ENCODE measurements at places on chromosomes 2 and 18.
A peak's percentile ranks its signal among the peaks of the same experiment; 100 is the strongest.

- no peak for DNase-seq
Observed at GRCh38 chr2:126999106-126999756, 100.5 kb downstream of the TEX51 start.

DNA sequence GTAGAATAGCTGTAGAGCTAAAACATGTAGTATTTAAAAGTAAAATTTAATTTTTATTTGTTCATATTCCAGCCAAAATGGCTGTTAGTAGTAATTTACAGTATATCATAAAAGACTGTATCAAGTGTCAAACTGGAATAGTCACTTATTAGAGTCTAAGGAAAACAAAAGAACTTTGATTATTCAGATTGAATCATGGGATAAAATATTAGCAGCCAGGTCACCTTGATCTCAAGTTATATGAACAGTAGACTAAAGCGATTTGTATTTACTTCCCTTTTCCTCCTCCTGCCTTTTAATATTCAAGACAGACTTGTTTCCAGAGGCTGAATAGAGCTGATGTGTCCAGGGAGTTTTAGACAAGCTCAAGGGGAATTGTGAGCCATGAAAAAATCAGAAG is 54.4 kb downstream of the PMAIP1 start:
- no peak for DNase-seq

GRCh38 chr2:239721531-239721930 is 303.6 kb downstream of the NDUFA10 start:
- DNase-seq: peak; percentile 37

- no peak for DNase-seq
Observed at GRCh38 chr2:17051538-17051937, 385.9 kb upstream of the CYRIA start.

- no peak for DNase-seq
Observed at GRCh38 chr2:28423856-28424605, 31.4 kb downstream of the FOSL2 start.

DNA sequence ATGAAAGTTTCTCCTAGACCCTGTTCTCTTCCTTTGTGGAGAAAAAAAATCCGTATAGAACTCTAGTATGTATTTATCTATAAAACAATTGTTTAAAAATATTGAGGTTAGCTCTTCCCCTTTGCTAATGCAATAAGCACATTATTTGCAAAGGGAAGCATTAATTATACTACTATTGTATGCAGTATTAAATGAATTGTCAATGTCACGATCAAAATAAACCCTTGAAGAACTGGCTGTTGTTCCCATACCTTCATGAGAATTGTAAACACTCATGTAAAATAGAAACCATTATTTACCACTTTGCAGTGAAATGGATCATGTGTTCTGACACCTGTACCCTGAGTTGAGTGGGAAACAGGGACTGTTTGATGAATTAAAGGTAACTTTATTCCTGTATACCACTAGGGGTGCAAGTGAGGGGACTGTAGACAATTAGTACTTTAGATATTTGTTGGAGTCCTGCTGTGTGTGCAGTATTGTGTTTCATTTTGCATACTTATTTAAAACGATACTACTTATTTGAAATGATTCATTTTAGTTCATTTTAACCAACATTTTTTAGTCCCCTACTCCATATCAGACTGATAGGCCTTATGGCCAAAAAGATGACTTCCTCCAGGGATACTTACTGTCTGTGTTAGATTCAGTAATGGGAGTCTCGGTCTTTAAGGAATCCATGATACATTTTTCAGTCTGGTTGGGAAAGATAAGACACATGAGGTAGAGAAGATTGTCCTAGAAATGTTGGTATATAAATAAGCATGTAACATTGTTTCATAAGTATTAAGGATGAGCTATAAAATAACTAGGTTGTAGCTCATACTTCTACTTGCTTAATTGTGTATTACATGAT is 7.9 kb downstream of the PKP4 start:
- peak; percentile 23 for DNase-seq

DNA sequence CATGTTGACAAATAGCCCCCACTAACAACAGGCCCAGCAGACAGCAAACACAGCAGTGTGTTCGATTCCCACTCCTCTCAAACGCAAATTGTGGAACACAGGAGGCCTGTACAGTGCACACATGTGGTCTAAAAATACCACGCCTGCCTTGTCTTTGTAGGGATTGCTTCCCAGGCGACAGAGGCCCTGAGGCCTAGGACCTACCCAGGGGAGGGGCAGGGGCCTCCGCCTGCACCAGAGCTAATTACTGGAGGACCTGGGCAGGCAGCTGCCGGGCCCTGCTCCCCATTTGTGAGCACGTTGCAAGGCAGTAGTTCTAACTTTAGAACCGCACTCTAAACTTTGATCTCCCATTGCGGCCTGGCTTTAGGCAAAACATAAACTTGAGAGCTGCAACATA is 316.0 kb downstream of the TXNL1 start:
- DNase-seq: peak; percentile 16

DNA sequence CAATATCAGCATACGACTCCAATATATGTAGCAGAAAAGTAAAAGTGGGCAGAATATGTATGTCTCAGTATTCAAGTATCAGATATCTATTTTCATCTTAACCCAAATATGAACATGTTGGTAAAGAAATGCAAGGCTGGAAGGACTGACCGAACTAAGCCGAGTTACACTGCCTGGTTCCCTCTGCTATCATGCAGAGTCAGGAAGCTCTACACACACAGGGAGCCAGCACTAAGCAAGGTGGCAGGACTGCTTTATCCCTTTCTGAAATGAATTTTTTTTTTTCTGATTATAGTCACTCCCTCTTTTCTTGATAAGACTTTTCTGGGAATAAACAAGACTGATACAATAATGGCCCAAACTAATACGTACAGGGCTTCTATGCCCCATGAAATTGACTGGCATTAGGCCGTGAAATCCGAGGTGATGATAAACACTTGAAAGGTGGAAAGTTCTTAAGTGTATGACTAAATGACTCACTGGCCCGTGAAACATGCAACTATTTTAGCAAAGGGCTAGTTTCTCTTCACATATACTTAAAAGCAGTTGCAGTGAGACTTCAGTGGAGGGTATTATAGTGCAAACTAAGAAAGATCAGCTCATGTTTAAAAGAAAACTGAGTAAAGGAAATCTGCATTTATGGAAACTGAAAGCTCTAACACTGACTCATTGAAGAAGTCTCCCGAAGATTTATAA is 14.9 kb downstream of the DPP4 start:
- no peak for DNase-seq

- DNase-seq: peak; percentile 86
Observed at GRCh38 chr18:8706791-8707555, 1.6 kb downstream of the MTCL1 start.

- DNase-seq: no peak
Observed at GRCh38 chr2:215535741-215536140, 99.9 kb upstream of the FN1 start.

- DNase-seq: no peak
Observed at GRCh38 chr2:10426726-10427617, 21.2 kb downstream of the ODC1 start.

DNA sequence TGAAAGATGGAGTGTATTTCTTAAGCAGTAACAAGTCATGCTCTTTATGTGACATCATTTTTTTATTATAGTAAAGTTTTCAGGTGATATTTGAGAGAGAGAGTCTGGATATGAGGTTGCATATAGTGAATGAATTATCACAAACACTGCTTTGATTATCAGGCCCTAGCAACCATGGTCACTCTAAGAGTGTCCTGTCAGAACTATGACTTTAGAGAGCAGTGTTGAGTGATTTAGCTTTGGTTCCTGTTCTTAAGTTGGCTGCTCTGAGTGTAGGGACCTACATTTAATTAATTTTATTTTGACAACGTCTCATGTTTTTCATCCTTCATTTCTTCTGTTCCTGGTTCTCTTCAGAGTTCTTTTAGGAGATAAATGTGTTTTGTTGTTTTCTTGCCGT is 275.5 kb downstream of the KCNJ3 start:
- DNase-seq: no peak

DNA sequence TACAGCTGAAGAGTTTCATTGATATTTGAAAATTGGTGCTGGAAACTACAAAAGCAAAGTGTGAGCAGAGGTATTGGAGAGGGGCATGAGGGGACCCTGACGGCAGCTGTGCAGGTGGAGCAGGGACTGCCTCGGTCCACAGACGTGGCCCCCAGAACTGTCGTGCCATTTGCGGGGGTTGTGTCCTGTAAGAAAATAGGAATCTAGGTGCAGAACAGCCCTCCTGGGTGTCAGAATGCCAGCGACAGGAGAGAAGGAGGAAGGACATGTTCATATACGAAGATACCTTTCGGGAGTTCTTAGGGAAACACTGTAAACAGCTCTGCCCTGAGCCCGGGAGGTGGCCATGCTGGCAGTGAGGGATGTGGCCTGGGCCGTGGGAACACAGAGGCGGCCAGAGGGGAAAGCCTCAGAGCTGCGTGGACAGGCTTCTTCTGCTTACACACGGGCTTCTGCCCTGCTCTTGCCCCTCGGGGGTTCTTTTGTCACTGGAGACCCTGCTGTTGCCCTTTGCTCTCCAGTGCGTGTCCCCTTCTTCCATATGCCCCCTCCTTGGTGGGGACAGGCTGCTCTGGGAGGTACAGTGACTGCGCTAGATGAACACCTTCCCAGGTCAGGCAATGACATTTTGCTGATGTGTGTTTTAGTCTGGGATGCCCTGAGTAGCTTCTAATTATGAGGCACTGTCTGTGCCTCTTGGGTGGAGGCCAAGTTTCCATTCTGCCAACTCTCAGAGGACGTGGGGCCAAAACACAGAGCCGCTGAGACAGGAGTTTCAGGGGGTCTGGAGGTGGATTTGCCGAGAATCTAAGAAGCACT is 81.9 kb upstream of the TXNDC2 start:
- peak; percentile 46 for DNase-seq

- DNase-seq: peak; percentile 31
Observed at GRCh38 chr2:96847586-96847985, 3.8 kb upstream of the ANKRD23 start.

GRCh38 chr2:160288324-160288723 is 88.3 kb upstream of the ITGB6 start:
- no peak for DNase-seq

DNA sequence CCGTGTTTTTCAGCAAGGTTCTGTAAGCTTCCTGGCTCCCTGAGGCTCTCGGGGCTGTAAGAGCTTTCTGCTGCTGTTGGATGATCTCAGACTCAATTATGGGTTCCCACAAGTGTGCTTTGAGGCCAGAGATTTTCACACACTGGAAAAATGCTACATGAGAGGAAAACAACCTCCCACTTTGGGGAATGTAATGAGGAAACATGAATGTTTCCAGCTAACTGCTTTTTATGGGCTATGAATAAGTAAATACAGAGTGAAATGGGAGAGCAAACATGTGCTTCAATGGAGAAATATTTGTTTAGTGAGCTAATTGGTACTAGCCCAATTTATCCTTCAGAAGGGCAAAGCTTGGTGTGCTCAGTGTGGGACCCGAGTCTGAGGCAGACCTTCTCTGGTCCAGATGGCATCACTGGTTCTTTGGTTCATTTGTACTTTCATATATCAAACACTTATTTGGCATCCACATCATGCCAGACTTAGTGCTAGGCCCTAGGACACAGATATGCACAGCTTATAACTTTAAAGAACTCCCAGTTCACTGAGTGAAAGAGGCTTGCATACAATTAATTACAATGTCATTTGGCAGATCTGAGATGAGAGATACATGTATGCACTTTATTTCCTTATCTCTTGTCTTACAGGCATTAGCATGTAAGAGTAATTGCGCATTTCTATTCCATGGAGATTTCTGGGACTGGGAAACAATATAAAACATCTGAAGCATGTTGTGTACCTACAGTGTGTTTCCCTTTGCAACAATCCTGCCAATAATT is 248.8 kb downstream of the RDH14 start:
- DNase-seq: no peak

- DNase-seq: no peak
Observed at GRCh38 chr2:119218478-119219064, 5.1 kb upstream of the STEAP3 start.

GRCh38 chr18:49028091-49028490 is 77.3 kb upstream of the SMAD7 start:
- DNase-seq: no peak

DNA sequence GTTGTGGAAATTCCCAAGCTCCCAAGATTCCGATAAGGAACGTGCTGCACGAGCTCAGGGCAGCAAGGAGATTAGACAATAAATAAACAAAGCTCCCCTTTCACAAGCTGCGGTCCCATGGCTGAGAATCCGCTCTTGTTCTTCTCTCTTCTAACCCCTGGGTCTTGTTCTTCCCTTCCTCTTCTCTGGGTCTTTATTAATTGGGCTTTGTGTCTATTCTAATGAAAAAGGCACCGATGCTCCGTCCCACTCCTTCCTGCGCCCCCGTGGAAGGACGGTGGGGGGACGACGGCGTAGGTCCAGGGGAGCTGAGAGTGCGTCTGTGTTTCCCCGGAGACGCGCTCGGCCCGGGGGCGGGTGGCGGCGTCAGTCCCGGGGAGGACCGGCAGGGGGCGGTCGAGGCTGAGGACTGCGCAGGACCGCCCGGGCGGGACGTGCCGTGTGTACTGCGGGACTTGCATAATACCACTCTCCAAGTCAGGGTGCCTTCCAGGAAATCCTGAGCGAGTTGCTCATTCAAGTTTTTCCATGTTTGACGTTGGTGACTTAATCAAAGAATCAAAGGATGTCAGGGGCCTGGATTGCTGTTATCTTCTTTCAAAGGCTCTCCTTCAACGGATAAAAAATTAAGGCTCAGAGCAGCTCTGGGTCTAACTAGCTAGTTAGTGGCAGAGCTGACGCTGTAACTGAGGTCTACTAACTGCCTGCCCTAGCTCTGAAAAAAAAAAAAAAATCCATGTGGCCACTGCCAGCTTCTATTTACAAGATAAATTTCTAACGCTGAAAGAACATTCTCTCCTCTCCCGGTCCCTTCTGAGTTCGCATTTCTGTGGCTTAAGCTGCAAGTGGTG is 321.4 kb downstream of the TGIF1 start:
- peak; percentile 93 for DNase-seq

GRCh38 chr2:64945973-64946768 is 43.0 kb upstream of the SLC1A4 start:
- no peak for DNase-seq
